IMR-90 (cell line): ENCODE measurements at places on chromosomes 16 and 17. TPM values are rescaled to one million over a fixed set of nuclear protein-coding genes. Genes with fewer than 3 reads are reported as not detected.
A peak's percentile ranks its signal among the peaks of the same experiment; 100 is the strongest.

DNA sequence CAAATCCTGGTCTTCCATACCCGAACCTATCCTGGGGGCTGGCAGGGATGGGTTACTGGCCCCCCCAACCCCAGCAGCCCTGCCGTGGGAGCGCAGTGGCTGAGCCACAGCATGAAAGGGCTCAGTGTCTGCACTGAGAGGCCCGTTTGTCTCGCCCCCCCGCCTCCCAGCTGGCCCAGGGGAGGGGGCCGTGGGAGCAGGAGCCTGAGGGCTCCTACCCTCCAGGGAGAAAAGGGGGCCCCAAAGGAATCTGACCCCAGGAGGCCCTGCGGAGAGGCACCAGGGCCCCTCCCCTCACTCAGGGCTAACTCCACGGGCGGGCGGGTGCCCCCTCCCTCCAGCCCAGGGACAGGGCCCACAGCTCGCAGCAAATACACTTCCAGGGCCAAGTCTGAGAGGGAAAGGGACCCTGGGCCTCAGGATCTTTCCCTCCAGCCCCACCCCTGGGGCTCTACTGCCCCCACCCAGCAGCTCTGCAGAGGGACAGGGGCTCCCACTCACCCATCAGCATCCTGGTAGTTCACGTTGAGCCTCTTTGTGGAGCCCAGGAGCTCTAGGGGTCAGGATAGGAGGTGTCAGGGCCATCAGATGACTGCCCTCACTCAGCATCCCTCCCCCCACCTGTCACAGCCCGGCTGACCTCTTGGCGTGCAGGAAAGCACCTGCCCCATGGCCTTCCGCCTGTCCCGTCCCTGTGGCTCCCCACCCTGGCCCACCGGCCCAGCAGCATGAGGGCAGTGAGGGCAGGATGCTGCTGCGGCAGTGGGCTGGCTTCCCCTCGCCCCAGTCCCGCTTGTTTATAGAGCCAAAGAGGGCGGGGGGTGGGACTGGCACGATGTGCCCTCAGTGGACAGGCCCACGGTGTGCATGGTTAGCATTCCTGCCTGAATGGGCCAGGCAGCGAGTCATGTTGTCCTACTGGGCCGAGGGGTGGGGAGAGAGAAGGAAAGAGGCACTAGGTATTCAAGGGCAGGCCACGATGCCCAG is 7.3 kb downstream of the CASKIN2 start:
- peaks cover 33% of the 10 kb centered on the region for H3K36me3 ChIP-seq
- H3K4me3 ChIP-seq: no peak overlapping the region
- H3K27ac ChIP-seq: no peak overlapping the region
- no peaks in the 10 kb centered on the region for H3K27me3 ChIP-seq

DNA sequence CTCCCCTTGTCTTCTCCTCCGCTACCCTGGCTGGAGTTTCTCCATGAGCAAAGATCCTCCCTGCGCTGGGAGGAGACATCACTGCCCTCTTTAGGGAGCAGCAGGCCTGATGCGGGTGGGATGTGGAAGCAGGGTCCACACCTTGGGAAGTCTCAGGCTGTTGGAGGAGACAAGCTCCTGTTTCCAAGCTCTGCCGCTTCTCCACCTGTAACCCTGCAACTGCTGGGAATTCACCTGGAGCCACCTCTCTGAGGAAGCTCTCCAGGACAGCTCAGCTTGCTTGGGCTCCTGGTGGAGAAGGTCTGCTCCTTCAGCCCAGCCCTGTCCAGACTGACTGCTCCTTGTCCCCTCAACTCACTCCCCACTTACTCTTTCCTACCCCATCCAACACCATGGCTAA is 14.8 kb upstream of the C17orf107 start:
- H3K4me1 ChIP-seq: no peaks in the 10 kb centered on the region
- peaks cover 46% of the 10 kb centered on the region for H3K36me3 ChIP-seq
- no peak overlapping the region for H3K27ac ChIP-seq
- no peaks in the 10 kb centered on the region for H3K27me3 ChIP-seq

DNA sequence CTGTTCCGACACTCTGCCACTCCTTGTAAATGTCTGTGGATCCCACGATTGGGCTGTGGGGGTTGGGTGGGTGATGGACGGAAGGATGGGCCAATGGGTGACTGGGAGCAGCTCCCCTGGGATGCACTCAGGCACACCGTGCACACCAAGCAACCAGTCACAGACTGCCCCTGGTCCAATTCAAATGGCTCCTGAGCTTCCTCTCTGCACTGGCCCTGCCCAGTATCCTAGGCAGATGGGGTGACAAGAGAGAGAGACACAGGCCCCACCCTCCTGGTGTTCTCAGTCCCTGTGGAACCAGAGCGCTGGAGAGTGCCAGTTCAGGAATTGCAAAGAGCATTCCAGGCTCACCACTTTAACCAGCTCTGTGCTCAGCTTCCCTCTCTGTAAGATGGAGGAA is 32.8 kb downstream of the BEAN1 start:
- H3K36me3 ChIP-seq: no peaks in the 10 kb centered on the region
- no peaks in the 10 kb centered on the region for H3K4me1 ChIP-seq
- peaks cover 52% of the 10 kb centered on the region for H3K27me3 ChIP-seq
- no peak for DNase-seq
- no peak overlapping the region for H3K27ac ChIP-seq
- H3K4me3 ChIP-seq: no peak overlapping the region

GRCh38 chr16:30723725-30724355 is 24.4 kb upstream of the PHKG2 start:
- no peak for DNase-seq
- no peak overlapping the region for H3K27ac ChIP-seq
- H3K4me1 ChIP-seq: no peaks in the 10 kb centered on the region
- H3K4me3 ChIP-seq: no peak overlapping the region
- no peaks in the 10 kb centered on the region for H3K27me3 ChIP-seq

CLUH gene
- total RNA-seq: 12.5 and 12.9 TPM in 2 replicates

- no peak overlapping the region for H3K27ac ChIP-seq
- peaks cover 8% of the 10 kb centered on the region for H3K36me3 ChIP-seq
- no peak for DNase-seq
Measured at GRCh38 chr16:47448830-47449575, 11.9 kb downstream of the ITFG1 start.

DNA sequence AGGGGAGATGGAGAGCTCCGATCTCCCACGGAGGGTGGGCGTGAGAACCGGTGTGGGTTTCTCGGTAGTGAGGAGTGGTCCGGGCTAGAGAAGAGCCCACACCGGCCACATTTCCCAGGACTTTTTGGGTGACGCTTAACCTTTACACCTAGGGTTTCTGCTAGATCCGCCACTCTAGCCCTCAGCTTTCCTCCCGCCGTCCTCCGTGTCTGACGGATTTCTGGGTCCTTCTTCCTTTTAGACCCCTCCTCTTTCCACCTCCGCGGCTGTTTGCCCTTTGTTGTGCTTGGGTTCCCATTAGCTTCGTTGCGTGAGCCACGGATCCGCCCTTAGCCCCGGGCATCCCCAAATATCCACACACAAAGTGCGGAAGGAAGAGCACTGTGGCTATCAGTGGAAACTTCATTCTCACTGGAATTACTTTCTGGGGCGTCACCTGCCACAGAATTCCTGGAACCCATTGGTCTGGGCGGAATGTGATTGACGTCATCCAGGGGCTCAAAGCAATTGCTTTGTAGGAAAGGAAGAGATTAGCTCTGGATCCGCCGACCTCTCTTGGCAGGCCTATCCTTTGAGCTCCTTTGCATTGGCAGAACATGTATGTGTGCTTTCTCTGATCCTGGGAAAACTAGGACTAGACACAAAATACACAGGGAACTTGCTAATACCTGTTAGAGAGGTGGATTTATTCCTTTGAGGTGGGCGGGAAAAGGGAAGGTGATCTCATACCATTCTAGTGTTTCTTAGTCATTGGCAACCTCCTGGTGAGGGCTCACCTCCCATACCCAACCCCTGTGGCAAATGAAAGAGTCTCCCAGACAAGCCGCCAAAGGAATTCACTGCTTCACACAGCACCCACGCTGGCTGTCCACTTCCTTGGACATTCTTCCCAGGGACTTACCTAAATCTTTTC is 654 bp downstream of the TNFAIP1 start:
- H3K27me3 ChIP-seq: no peaks in the 10 kb centered on the region
- peaks cover 24% of the 10 kb centered on the region for H3K36me3 ChIP-seq
- DNase-seq: peak; percentile 94
- H3K4me1 ChIP-seq: peaks cover 13% of the 10 kb centered on the region
- peak overlapping the region; percentile 65 for H3K27ac ChIP-seq

PRCD gene
- under 0.01 TPM in 1 of 2 replicates, not detected in the other for total RNA-seq

GRCh38 chr17:4344926-4345325 is 21.5 kb downstream of the UBE2G1 start:
- no peak overlapping the region for H3K4me3 ChIP-seq
- peaks cover 9% of the 10 kb centered on the region for H3K4me1 ChIP-seq
- no peaks in the 10 kb centered on the region for H3K27me3 ChIP-seq

DNA sequence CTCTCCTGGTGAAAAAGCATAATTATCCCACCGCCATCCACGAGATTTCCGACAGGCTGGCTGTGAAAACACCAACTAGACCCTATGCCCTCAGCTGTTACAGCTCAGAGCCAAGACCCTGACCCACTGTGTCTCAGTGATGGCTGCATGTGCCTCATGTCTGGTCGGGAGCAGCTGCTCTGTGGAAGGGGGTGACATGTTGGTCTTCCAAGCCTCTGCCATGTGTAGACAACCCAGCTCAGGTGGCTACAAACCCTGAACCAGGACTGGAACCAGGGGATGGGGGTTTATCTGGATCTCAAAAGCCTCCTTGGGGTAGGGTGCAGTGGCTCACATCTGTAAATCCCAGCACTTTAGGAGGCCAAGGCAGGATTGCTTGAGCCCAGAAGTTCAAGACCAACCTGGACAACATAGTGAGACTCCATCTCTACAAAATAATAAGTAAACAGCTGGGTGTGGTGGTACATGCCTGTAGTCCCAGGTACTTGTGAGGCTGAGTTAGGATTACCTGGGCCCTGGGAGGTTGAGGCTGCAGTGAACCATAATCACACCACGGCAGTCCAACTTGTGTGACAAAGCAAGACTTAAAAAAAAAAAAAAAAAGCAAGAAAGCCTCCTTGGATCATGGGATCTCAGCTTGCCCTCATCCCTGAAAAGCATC is 220.3 kb downstream of the CPPED1 start:
- H3K4me1 ChIP-seq: no peaks in the 10 kb centered on the region
- no peak for DNase-seq
- no peak overlapping the region for H3K27ac ChIP-seq
- no peaks in the 10 kb centered on the region for H3K36me3 ChIP-seq
- no peak overlapping the region for H3K4me3 ChIP-seq

DNA sequence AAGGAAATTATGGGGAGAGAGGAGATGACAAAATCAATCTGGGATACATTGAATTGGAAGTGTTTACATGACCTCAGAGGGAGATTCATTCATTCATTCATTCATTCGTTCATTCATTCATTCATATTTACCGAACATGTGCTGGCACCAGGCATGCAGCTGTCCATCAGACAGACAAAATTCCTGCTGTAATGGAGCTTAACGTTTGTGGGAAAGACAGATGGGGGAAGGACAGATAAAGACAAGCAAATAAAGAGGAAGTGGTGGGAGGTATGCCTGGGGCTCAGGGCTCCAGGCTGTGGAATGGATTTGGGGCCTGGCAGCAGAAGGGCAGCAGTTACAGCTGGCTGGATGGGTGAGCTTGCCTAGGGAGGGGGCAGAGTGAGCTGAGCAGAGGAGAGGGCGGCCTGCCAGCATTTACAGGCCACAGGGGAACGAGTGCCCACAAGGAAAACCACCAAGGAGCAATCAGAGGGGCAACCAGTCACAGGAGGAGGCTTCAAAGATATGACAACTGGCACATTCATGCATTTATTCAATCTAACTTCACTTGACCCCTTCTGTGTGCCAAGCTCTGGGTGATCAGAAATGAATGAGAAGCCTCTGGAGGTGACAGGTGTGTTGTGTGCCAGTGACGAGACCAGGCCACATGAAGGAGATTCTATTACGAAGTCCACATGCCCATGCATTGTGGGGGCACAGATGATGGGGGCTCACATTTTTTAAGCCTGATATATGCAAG is 48.5 kb downstream of the ARHGAP27 start:
- H3K4me1 ChIP-seq: peaks cover 5% of the 10 kb centered on the region; the same call in 1 of the 2 replicates
- no peak for DNase-seq
- no peak overlapping the region for H3K27ac ChIP-seq
- peaks cover 4% of the 10 kb centered on the region; the same call in 1 of the 2 replicates for H3K27me3 ChIP-seq
- H3K36me3 ChIP-seq: no peaks in the 10 kb centered on the region

- H3K4me1 ChIP-seq: no peaks in the 10 kb centered on the region
- no peaks in the 10 kb centered on the region for H3K36me3 ChIP-seq
- DNase-seq: no peak
- H3K27me3 ChIP-seq: no peaks in the 10 kb centered on the region
- no peak overlapping the region for H3K27ac ChIP-seq
- no peak overlapping the region for H3K4me3 ChIP-seq
Measured at GRCh38 chr16:27424772-27425498, 23.0 kb downstream of the IL21R start.

- H3K4me3 ChIP-seq: no peak overlapping the region
- H3K4me1 ChIP-seq: peaks cover 13% of the 10 kb centered on the region
- H3K36me3 ChIP-seq: no peaks in the 10 kb centered on the region
- no peaks in the 10 kb centered on the region for H3K27me3 ChIP-seq
Measured at GRCh38 chr17:66423056-66423955, 120.9 kb downstream of the PRKCA start.

- H3K4me1 ChIP-seq: no peaks in the 10 kb centered on the region
- H3K36me3 ChIP-seq: no peaks in the 10 kb centered on the region
- no peak for DNase-seq
- no peak overlapping the region for H3K4me3 ChIP-seq
- no peak overlapping the region for H3K27ac ChIP-seq
Measured at GRCh38 chr16:20380782-20381181, 23.8 kb downstream of the PDILT start.

DNA sequence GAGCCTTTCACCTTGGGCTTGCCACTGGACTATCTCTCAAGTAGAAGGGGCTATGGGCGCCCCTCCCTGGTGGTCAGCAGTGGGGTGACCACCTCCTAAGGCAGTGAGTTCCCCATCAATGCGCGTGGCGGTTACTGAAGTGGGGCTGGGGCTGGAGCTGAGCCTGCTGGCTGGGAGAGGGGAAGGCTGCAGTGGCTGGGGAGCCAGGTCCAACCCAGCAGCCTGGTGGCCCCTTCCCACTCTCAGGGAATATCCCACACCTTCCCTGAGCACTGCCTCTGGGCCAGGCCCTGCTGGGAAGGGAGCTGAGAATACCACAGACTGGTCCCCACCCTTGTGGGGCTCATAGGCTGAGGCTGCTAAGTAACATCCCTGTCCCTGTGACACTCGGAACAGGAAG is 19.8 kb upstream of the MPRIP start:
- DNase-seq: no peak
- no peak overlapping the region for H3K27ac ChIP-seq
- H3K36me3 ChIP-seq: no peaks in the 10 kb centered on the region

GUCY2D gene
- not detected in 2 replicates for total RNA-seq

SMIM5 gene
- total RNA-seq: not detected in 2 replicates

KIF18B gene
- 1.3 and 2.5 TPM in 2 replicates for total RNA-seq
